ENCODE measurements at places on chromosomes 1 and 21. TPM values are rescaled to one million over a fixed set of nuclear protein-coding genes. Genes with fewer than 3 reads are reported as not detected.

Gene C1orf53
- not detected for total RNA-seq

Gene BATF3
- 2.6 TPM for total RNA-seq

Gene FAM151A
- not detected for total RNA-seq

Gene OR2T11
- not detected for total RNA-seq

Gene KIF1B
- 26.6 TPM for total RNA-seq

Gene MEX3A
- total RNA-seq: not detected

Gene BTBD8
- total RNA-seq: 1.9 TPM

Gene TPM3
- 412 TPM for total RNA-seq

Gene MSH4
- total RNA-seq: 0.22 TPM

Gene KCNK2
- not detected for total RNA-seq

Gene DIPK1A
- total RNA-seq: 10.9 TPM

Gene CFHR4
- not detected for total RNA-seq

Gene TPTE
- not detected for total RNA-seq

Gene RPTN
- not detected for total RNA-seq

Gene STX12
- total RNA-seq: 26.8 TPM

Gene SHISA4
- 0.44 TPM for total RNA-seq

Gene TSSK3
- 0.76 TPM for total RNA-seq

Gene FAM229A
- 43.2 TPM for total RNA-seq

Gene TMOD4
- total RNA-seq: 3.3 TPM

Gene BSND
- total RNA-seq: not detected

Gene PRR9
- total RNA-seq: not detected

Gene SLC16A4
- total RNA-seq: not detected

Gene BACE2
- 2.5 TPM for total RNA-seq

Gene MXRA8
- 0.17 TPM for total RNA-seq

Gene NMNAT2
- total RNA-seq: not detected

Gene SPRR1A
- not detected for total RNA-seq

Gene DCST2
- 1.4 TPM for total RNA-seq

Data from CD4-positive, CD25-positive, alpha-beta regulatory T cell (primary cell).